ENCODE measurements at places on chromosomes 5 and 9.

DNA sequence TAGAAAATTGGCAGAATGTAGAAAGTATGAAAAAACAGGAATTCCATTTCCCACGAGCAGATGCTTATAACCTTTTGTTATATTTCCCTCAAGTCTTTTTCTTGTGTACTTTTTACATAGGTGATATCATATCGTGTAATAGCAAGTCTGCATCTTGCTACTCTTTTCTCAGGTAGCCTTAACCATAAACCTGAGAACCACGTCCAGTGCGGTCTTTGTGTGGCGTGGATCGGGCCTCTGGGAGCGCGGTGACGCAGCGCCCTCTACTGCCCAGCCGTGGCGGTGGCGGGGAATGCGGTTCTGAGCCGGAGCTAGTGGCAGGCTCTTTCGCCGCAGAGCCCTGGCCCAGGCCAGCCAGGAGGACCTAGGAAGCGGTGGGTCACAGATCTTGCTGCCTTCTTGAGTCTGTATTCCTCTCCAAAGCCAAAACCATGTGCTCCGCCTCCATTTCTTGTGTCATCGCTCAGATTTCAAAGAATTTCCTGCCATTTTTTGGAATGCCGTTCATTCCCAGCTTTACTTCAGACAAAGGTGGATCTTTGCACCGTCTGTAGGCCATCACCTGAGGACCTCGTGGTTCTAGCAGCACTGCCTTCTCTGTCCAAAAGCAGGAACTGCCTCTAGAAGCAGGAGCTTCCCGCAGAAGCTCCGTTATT is 71.9 kb downstream of the MVB12B start:
- DNase-seq, result no peak

DNA sequence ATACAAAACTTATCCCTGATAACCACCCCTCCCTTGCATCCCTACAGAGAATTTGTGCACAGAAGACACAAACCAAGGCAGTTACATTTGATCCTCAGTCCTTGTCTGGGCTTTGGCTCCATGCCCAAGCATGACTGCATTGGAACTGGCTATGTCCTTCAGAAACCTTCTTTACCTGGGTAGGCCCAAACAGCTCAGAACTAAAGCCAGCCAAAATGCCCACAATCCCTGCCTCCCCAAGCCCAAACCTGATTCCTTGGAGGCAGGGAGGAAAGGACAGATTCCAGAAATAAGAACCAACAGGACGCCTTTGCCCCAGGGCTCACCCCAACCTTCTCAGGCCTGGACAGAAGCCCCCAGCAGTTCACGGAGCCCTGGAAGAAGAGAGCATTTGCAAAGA is 8.2 kb downstream of the IL17B start:
- no peak for DNase-seq

- DNase-seq, result no peak
Observed at GRCh38 chr9:132973713-132974112, 4.8 kb upstream of the GFI1B start.

DNA sequence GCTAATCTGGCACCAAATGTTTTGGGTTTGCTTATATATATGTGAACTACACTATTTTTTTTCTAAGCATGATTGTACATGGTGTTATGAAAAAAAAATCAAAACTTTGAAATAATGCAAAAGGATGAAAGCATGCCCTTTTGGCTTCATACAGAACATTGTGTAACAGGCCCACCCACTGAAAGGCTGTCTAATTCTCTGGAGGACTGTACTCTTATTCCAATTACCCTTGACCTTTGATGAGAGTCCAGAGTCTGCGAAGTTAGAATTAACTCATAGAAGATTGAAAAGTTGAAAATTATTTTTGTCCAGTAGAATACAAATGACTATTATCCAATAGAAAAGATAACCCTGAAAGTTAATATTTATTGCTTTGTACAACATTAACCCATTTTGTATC is 117.4 kb downstream of the ADAMTS12 start:
- no peak for DNase-seq

GRCh38 chr9:77851882-77852595 is 179.6 kb downstream of the GNAQ start:
- DNase-seq, result no peak

- DNase-seq, result no peak
Observed at GRCh38 chr5:44860267-44860666, 51.5 kb downstream of the MRPS30 start.

GRCh38 chr5:24714746-24715145 is 70.0 kb upstream of the CDH10 start:
- DNase-seq, result no peak

DNA sequence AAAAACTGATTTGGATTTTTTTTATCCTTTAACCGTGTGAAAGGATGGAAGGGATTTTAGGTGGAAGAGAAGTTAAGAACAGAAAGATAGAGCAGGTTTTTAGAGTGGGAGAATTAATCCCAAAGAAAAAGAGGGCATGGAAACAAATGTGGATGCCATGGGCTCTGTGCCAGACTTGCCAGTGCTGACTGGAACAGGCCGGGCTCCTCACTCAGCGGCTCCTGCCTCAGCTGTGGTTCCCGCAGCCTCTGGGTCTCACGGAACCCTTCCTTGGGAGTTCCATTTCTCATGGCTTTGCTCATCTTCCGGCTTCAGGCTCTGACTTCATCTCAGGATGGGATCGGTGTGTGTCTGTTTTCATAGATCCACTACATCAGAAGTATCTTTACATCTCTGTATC is 30.4 kb upstream of the SLC2A8 start:
- DNase-seq, result no peak

DNA sequence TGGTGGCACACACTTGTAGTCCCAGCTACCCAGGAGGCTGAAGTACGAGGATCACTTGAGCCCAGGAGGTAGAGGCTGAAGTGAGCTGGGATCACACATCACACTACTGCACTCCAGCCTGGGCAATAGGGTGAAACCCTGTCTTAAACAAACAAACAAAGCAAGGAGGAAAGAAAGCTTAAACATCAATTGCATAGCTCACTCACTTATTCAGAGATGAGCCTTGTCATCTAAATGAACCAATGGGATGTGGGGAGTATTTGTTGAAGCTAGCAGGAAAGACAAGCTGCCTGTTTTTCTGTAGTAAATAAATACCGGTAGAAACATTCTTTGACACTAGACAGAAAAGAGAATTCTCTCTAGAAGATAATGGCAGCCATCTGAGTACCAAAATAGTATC is 161.0 kb upstream of the SLC12A2 start:
- DNase-seq, result no peak

- no peak for DNase-seq
Observed at GRCh38 chr9:99730062-99730461, 91.6 kb upstream of the NR4A3 start.

GRCh38 chr9:5773324-5773999 is 59.5 kb downstream of the ERMP1 start:
- no peak for DNase-seq

DNA sequence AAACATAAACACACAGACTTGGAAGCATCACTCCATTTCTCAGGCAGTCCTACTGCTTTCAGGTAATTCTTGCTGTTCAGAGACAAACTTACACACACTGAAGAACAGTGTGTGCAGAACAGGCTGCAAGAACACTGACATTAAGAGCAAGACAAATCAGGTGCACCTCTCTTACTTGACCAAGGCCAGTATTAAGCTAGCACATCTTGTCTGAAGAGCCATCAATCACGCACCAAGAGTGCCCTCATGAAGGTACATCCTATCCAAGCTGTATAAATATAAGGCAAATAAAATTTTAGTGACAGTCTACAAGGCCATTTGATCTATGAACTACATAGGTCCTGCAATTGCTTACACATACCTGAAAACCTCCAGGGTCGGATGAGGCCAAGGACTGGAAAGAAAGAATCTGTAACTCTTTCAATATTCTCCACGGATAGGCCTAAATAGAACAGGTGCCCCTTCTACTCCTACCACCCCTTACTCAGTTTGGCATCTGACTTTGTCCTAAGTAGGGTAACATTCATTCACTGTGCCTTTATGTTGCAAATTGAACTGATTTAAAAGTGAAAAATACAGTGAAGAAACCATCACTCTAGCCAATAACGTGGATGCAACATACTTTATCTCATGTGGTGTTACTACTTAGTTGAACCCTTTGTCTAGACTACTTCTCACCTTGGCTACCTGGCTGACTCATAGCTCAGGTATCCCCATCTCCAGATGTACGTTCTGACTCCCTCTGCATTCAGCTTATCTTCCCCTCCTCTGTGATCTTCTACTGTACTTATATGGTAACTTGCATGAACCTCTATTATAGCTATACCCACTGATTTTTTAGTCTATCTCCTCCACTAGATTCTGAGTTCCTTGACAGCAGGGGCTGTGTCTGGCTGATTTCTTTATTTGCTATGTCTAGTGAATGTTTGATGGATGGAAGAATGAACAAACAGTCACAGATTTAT is 256.3 kb downstream of the KIAA0825 start:
- DNase-seq, result no peak

DNA sequence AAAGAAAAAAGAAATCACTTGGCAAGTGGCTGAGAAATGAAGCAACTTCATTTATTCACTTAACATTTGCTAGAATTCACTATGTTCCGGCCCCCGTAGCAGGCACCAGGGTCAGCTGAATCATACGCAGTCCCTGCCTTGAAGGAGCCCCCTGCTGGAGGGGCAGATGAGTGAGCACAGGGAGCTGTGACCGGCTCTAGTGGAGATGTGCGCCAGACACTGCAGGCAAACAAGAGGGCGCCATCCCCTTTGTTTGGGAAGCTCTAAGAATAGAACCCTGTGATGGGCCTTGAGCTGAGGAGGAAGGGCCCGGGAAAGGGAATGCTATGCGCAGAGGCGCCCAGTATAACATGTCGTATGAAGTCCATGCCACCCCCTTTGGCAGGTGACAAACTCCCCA is 20.2 kb upstream of the RPL26L1 start:
- no peak for DNase-seq

DNA sequence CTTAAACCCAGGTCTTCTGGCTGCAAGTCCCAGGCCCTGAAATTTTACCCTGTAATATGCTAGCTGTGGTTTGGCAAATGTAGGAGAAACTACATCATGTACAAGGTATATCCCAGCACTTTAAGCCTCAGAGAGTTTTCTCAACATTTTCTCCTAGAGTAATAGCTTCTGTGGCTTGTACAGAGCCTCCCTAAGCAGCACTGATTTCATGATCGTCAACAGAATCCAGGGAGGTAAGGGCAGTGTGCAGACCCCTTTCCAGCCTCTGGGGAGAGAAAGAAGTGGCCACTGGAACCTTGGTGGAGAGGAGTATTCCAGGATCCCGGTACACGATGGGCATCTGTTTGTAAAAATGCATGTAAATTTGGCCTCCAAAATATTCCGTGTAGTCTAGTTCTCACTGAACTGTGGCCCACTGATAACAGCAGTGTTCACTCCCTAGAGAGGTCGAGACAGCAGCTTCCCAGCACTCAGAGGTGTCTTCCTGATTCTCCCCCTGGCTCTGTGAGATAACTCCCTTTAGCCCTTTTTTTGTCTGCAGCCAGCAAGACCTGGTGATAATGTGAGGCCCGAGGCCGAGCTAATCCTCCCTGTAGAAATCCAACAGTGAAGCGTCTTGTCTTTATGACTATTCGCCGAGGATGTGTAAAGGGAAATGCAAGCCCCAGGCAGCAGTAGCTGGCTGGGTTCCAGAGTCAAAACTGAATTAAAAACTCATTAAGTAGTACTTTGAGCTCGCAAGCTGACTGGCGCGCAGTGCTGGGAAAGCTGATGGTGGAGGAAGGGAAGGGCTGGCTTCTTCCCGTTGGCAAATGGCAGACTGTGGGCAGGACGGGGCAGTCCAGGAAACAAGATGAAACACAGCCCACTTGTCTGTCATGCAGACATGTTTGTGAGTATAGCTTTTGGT is 59.0 kb downstream of the MAP1B start:
- peak; percentile 100 for DNase-seq

- DNase-seq, result no peak
Observed at GRCh38 chr5:118076490-118076889, 911.9 kb downstream of the DTWD2 start.

DNA sequence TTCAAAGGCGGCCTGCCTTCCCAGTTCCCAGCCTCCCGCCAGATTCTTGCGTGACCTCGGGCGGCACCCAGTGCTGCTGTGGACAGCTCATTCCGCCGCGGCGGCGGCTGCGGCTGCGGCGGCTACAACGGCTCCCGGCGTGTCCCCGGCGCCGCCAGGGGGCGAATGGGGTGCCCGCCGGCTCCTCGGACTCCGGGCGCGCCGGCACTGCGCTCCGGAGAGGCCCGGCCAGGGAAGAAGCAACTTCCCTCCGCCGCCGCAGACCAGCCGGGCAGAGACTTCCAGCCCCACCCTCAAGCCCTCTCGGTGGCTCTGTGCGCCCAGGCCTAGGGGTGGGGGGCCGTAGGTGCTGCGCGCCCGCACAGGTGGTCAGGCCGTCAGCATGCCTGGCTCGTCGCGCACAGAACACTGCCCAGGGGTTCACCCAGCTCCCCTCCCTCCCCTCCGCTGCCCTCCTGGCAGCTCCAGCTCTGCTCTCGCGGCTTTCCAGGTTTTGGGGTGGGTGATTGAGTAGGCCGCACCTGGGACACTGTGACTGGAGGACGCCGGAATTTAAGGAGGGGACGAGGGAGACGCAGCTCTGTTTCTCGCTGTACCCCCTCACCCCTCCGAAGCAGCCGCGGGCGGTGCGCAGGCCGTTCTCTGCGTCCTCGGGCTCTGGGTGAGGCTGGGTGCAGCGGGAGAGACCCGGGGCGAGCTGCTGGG is 20.2 kb downstream of the IGIP start:
- DNase-seq, result no peak

DNA sequence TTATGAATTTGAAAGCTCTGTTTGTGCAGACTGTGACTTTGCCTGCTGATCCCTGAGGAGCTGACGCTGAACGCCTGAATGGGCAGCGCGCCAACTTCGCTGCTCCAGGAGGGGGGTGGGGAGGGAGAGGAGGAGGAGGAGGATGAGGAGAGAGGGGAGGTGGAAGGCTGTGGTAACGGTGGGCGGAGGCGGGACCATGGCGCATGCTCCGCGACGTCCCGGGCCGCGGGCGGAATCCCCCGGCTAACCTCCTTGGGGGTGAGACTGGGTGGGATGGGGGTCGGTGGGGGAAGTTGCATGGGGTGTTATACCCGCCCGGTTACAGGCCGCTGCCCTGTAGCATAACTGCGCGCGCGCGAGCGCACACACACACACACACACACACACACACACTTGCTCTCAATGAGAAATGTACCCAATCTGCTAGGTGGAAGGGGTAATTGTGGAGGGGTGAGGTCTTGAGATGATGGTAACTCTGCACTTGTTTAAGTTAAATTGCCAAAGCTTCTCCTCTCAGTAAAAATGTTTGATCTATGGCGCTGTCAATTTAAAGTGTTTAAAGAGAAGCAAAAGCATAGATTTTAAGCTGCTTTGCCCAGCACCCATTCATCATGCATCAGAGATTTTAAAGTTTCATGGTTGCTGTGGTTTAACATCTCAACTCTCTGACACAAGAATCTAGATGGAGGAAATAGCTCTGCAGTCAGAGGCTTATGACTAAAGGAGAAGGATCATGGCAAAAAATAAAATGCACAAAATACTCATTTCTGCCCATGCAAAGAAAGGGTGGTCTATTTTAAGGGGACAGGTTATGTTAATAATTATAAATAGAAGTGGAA is 76.6 kb upstream of the TBCA start:
- DNase-seq, result peak; percentile 55

DNA sequence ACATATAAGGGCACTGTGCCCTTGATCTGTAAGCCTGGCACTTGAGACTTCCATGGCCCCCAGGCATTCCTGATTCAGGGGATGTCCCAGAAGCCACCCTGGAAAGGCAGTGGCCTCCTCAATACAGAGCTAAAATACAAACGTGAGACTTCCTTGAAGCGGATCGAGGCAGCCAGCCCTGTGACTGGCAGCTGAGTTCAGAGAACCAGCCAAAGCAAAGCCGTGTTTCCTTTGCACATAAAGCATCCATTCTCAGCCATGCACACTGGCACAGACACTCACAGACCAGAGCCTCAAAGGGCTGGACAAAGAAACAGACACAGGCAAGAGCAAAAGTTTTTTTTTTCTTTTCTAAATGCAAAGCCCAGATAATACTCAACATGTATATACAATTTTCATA is 18.8 kb upstream of the CPEB4 start:
- DNase-seq, result no peak
